Stimulated activated CD4-positive, alpha-beta T cell treated with anti-CD3 and anti-CD28 coated beads, TNF-alpha, amount 100 ng/mL, for 4 hours (primary cell): ENCODE measurements at places on chromosomes 1 and 21.

GRCh38 chr1:67760030-67760821 lies 73.0 kb downstream of the GNG12 start:
- DNase-seq = peak; percentile 41

DNA sequence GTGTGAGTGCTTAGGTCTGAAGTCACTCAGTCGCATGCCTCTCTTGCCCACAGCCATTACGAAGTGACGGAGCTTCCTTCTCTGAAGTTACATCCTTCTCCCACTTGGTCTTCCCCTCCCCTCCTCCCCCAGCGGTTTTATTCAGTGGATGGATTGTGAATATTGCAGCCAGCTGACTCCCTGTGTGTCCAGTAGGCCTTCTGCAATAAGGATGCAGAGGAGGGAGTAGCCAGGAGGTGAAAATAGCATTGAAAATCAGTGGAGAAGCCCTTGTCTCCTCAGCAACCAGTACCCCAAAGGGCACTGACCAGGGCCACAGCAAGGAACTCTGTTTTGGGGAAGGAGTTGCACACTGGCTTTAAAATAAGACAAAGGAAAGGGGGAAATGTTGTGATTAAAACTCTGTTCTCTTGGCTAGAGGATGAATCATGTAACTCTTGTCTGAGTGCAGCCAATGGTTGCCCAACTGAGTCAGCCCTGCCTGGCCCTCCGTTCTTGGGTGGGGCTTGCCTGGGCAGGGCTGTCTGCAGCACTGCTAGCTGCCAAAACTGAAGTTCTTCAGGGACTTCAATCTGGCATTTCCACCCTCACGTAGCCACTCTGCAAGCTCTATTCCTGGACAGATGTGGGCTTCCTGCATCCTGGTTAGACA lies 4.3 kb downstream of the S100A10 start:
- no peak for DNase-seq

DNA sequence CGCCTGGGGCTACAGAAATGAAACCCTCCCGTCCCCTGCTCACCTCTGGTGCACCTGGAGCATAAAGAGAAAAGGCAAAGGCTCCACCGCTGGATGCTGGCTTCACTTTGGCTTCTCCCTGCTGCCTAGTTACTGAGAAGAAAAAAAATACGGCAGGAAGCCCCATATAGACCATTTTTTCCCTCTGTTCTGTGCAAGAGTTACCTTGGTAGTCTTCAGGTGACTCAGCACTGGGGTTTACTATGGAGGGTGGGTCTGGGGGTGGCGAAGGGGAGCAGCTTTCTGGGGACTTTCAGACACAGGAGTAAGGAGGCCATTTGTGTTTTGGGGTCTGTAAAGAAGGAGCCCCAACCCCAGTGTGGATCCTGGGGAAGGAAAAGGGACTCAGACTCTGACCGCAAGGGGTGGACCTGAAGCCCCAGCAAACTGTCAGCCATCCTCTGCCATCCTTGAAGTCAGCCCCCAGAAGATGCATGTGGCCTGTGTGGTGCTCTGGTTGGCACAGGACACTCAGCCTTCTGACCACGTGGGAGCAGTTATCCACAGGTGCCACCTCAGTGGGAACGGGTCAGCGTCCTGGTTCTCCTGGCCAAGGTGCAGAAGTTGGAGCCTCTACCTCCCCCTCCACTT lies 25.9 kb upstream of the EPS8L3 start:
- no peak for DNase-seq

- no peak for DNase-seq
These were observed 30.1 kb downstream of the DHX9 start for GRCh38 chr1:182869241-182869666.

GRCh38 chr1:20199840-20200239 lies 13.5 kb upstream of the PLA2G2C start:
- no peak for DNase-seq

DNA sequence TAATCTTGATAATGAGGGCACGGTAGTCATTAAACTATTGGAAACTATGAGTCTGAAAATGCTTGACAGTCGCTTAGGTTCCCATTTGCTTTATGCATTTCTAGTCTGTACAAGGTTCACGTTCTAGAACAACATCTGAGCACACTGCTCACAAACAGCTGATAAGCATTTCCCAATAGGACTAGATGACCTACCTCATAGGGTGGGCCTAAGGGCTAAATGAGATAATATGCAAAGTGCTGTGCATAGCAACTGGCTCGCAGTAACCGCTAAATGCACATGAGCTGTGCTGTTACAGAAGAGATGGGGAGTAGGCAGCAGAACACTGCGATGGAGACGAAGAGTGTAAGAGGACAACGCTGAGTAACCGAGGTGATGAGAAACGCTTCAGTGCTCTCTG lies 628.0 kb downstream of the SMYD3 start:
- no peak for DNase-seq

GRCh38 chr1:154157520-154158306 lies 2.8 kb upstream of the NUP210L start:
- DNase-seq = peak; percentile 41

GRCh38 chr1:78682496-78682895 lies 32.9 kb downstream of the IFI44 start:
- no peak for DNase-seq

- no peak for DNase-seq
These were observed 179.6 kb upstream of the CAMK1G start for GRCh38 chr1:209403921-209404320.

DNA sequence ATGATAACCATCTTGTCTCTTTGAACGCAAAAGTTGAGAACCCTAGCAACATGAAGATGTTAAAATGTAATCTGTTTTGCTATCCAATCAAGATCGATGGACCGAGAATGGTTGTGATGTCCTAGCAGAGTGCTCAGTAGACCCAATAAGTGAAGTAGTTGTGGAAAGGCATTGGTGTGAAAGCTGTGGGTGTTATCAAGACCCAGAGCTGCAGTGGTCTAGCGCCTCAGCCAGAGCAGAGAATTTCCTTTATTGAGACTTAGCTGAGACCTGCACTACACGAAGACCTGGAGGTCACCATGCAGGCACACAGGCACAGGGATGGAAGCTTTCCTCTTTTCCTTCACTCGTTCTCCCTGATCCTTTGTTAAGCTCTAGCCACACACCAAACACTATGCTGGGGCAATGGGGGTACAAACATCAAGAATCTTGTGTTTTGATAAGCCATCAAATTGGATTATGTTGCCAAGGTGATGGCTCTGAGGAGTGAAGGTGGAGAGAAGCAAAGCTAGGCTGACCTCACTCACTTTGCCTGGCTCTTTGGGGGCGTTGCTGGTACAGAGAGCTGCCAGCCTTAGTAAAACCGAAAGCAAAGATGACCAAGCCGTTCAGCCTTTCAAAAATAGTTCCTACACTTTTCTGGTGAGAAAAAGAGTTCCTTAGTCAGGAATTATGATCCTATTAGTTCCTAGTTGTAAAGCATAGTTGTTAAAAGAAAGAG lies 24.1 kb downstream of the METTL13 start:
- DNase-seq = no peak

GRCh38 chr1:92356956-92357355 lies 58.1 kb downstream of the RPAP2 start:
- no peak for DNase-seq

- DNase-seq = no peak
These were observed 207.5 kb downstream of the MATN1 start for GRCh38 chr1:30515755-30516484.

DNA sequence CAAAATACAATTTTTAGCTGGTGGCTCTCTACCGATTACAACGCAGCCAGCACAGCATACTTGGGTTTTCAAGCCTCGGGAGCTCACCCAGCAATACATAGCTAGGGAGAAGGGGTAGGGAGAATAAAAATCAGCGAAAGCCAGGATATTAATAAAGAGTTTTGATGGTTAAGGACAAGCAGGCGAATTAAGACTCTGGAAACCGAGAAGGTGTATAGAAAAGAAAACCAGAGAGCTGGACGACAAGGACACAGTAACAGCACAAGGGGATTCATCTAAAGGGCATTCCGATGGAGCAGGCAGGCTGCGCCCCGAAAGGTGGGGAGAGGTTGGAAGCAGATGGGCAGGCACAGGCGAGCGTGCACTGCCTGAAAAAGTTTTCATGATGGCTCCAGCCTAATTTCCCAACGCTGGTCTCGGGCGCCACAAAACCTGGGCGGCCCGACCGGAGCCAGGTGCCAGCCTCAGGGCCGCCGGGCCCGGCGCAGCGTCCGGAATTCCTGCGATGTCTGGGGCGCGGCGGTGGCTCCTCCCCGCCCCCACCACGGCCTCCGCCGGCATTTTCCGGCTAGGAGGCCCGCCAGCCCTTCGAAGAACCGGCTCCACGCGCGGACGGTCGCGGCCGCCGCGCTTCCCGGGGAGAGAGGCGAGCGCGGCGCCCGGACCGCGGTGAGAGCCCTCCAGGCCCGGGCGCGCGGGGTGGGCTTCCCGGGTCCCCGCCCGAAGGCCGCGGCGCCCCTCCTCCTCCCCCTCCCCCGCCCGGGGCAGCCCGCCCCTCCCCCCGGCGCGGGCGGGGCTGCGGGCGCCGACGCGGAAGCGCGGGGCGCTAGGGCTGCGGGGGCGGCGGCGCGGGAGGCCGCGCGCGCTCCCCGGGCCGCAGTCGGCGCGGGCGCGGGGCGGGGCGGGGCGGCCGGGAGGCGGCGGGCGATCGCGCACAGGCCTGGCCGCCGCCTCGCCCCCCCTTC lies 774 bp upstream of the DYRK1A start:
- DNase-seq = peak; percentile 38

DNA sequence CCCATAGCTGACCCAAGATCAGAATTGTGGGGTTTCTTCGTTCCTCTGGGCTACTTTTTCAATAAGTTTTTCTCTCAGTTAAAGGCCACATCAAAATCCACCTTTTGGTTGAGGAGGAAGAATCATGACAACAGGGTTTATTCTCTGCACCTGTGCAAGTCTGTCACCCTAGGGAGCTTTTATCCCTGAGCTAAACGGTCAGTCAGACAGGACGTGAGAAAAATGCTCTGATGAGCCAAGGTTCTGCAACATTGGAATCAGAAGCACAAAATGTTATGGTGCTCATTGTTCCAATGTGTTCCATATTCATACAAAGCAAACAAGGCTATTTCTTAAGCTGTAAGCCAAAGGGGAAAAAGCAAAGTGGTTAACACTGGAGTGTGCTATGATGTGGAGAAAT lies 7.4 kb upstream of the ERICH3 start:
- DNase-seq = no peak

DNA sequence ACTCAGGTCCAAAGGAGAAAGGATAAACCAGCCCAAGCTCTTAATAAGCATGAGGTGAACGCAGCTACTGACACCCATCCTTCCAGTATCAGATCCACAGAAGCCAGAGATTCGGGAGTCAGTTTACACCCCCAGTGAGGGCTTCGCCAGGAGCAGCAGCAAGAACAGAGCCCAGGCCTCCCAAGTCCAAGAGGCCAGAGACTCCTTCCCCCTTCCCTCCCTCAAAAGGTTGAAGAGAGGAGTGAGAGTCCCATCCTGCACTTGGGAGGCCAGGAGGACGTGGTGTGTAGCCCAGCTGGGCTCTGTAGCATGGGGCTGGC lies 72.8 kb downstream of the MRPL37 start:
- DNase-seq = no peak

DNA sequence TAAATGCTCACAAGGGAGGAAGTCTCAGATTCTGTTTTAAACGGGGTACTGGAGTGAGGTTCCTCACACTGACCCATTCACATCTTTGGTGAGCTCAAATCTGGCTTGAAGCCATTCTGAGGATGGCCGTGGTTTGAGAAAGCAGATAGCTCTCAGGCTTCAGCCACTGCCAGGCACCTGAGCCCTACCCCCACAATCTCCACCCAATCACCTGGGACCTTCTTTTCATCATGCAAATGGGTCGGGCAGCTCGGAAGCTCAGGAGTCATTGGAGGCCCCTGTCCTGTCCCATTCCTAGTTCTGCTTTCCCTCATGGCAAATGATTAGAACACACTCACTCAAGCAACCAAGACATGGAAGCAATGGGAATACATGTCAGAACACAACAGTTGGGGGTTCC lies 141.4 kb upstream of the ETS2 start:
- no peak for DNase-seq

- no peak for DNase-seq
These were observed 89.7 kb downstream of the DMRTA2 start for GRCh38 chr1:50333595-50333974.

GRCh38 chr1:243587823-243588560 lies 262.1 kb downstream of the AKT3 start:
- no peak for DNase-seq

GRCh38 chr1:178941261-178941689 lies 70.4 kb upstream of the ANGPTL1 start:
- no peak for DNase-seq

- DNase-seq = no peak
These were observed 52.0 kb upstream of the COL11A1 start for GRCh38 chr1:103160281-103160680.

DNA sequence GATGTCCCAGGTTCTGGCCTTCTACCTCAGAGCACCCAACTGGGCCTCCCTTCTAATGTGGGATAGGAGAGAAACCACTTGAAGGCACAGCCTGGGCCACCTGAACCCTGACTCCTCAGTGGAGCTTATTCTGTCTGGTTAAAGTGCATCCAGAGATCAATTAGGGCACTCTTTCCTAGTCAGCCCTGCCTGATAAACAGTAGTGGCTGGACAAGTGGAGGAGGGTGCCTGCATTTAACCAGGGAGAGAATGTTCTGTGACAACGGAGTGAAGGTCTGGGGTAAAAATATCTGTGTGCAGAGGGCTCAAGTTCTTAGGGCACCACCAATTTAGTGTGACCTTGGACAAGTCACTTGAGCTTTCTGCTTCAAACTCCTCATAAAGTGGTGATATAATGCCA lies 101.8 kb downstream of the FAM78B start:
- no peak for DNase-seq

DNA sequence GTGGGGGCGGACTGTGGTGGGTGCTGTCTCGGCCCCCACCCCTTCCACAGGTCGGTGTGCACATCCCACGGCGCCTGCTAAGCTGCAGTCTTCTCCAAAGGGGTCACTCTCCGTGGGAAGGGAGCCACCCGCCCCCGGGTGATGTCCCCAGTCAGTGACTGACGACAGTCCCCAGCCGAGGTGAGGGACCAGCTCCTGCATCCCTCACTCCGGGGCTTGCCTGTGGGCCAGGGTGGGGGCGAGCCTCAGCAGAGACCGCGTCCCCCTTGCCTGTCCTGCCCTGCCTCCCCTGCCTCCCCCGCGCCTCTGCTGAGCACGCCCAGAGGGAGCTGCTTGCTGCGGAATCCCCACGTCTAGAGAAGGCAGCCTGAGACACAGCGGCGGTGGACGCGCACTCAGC lies 35.9 kb upstream of the PDE9A start:
- DNase-seq = no peak

- DNase-seq = no peak
These were observed 31.1 kb downstream of the C1orf21 start for GRCh38 chr1:184417916-184418315.

- no peak for DNase-seq
These were observed 10.1 kb upstream of the CITED4 start for GRCh38 chr1:40872276-40872675.
